ENCODE measurements at places on chromosomes 5 and 9.

DNA sequence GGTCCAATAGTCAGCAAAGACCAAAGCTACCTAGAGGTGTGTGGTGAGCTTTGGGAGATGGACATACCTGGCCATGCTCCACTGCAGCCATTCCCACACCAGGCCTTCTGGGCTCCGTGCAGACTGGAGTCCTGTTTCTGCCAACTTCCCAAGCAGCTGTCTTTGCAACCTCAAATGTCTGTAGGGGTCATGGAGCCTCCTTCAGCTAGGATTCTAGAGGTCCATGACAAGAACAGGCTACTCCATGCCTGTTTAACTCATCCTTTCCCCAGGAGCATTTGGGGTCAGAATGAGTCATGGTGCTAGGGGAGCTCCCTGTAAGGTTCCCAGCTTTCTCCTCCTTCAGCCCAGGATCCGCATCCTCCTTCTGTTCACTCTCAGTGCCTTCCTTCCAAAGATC is 17.1 kb downstream of the VPS13A start:
- DNase-seq = no peak

DNA sequence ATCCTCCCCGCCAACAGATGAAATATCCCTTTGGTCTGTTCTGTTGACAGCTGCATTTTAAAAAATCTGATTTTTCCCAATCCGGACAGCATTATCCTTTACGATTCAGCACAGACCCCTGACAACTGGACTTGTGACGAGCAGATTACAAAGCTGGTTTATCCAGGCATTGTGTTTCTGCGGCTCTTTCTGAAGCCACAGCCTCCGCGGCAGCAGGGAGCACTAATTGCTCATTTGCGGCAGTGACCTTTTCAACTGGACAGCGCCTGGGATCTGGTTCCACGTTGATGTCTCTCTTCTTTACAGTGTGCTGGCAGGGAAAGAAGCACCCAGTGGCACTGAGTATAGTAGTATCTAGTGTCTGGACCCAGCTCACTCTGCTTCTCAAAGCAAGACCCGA is 351.2 kb downstream of the ZNF608 start:
- no peak for DNase-seq

GRCh38 chr5:144202726-144203125 is 32.1 kb downstream of the KCTD16 start:
- DNase-seq = no peak

GRCh38 chr5:124661317-124662141 is 84.9 kb downstream of the ZNF608 start:
- no peak for DNase-seq

Data from stimulated activated naive CD8-positive, alpha-beta T cell treated with anti-CD3 and anti-CD28 coated beads, Interleukin-15, Interleukin-2, amounts not matched to agents 100 U/mL and 50 U/mL, for 24 hours (primary cell).